Heart right ventricle (tissue), 16 donors: ENCODE measurements at places on chromosomes 16 and 17.
A peak's percentile ranks its signal among the peaks of the same experiment; 100 is the strongest.

- H3K36me3 ChIP-seq = no peaks in the 10 kb centered on the region
- H3K4me1 ChIP-seq = peaks cover 28% of the 10 kb centered on the region
- no peak overlapping the region for H3K4me3 ChIP-seq
- DNase-seq = peak; percentile 36
- H3K27ac ChIP-seq = no peak overlapping the region
- H3K27me3 ChIP-seq = no peaks in the 10 kb centered on the region
Measured at GRCh38 chr16:85238233-85238647, 126.0 kb upstream of the CIBAR2 start.

DNA sequence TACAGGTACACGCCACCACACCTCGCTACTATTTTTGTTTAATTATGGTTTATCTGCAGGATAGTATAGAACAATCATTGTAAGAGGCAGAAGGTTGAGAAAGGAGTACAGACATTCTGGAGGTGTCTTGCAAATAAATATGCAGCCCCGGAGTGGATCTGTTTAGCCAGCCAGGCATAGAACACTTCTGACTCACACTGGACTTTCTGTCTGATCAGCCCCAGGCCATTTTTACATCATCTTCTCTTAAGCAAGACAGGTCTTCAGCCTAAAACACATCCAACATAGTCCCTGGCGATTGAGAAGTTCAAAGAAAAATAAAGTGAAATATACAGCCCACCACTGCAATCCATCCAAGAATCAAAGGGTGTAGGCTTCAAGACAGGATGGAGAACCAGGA lies 81.4 kb downstream of the XYLT1 start:
- no peak for DNase-seq
- no peak overlapping the region for H3K27ac ChIP-seq
- no peaks in the 10 kb centered on the region for H3K36me3 ChIP-seq
- no peaks in the 10 kb centered on the region for H3K27me3 ChIP-seq
- H3K4me1 ChIP-seq = no peaks in the 10 kb centered on the region

DNA sequence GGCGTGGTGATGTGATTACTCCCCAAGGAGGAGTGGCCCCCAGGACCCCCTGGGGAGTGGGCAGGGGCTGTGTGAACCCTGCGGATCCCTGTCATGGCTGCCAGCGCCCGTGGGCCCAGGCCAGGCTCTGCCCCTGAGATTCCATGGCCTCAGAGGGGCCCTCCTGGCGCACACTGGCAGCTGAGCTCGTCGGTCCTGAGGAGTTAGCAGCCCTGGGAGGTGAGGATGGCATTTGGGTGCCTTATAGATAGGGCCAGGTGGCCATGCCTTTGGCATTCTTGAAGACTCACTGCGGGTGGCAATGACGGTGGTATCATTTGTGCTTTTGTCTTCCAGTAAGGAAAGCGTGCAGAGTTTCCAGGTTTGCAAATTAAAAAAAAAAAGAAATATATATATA lies 146.8 kb upstream of the GSE1 start:
- H3K4me1 ChIP-seq = peaks cover 31% of the 10 kb centered on the region
- DNase-seq = no peak
- no peaks in the 10 kb centered on the region for H3K36me3 ChIP-seq
- H3K4me3 ChIP-seq = no peak overlapping the region
- H3K27ac ChIP-seq = peak overlapping the region; percentile 65

- no peak overlapping the region for H3K4me3 ChIP-seq
- H3K27me3 ChIP-seq = no peaks in the 10 kb centered on the region
- DNase-seq = no peak
- H3K27ac ChIP-seq = no peak overlapping the region
- no peaks in the 10 kb centered on the region for H3K4me1 ChIP-seq
- H3K36me3 ChIP-seq = peaks cover 74% of the 10 kb centered on the region
Measured at GRCh38 chr17:13001991-13002615, 15.7 kb downstream of the ELAC2 start.

GRCh38 chr17:43591001-43591400 lies 44.9 kb upstream of the ETV4 start:
- no peaks in the 10 kb centered on the region for H3K27me3 ChIP-seq
- no peaks in the 10 kb centered on the region for H3K36me3 ChIP-seq
- DNase-seq = no peak
- no peak overlapping the region for H3K4me3 ChIP-seq
- H3K27ac ChIP-seq = peak overlapping the region; percentile 95

DNA sequence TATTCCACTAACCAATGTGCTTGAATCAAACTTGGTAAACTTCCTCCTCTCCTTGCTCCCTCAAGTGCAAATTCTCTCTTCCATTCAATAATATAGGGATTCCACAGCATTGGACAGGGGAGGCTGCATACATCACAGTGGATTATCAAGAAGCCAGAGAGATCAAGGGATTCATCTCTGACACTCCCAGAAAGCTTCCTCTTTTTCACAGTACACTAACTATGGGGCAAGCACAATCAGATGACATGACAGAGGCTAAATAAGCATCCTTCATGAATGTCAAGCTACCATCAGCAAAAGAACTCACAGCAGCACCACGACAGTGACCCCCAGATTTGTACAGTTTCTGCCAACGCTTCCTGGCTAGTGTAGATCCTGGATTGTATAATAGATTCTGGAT lies 178.4 kb upstream of the C17orf78 start:
- no peaks in the 10 kb centered on the region for H3K4me1 ChIP-seq
- H3K27me3 ChIP-seq = no peaks in the 10 kb centered on the region
- no peak for DNase-seq
- peaks cover 18% of the 10 kb centered on the region for H3K36me3 ChIP-seq
